SHP77 treated with DMSO at 0.1 percent for 48 hours (cell line): ENCODE measurements at places on chromosomes 1 and 21.

DNA sequence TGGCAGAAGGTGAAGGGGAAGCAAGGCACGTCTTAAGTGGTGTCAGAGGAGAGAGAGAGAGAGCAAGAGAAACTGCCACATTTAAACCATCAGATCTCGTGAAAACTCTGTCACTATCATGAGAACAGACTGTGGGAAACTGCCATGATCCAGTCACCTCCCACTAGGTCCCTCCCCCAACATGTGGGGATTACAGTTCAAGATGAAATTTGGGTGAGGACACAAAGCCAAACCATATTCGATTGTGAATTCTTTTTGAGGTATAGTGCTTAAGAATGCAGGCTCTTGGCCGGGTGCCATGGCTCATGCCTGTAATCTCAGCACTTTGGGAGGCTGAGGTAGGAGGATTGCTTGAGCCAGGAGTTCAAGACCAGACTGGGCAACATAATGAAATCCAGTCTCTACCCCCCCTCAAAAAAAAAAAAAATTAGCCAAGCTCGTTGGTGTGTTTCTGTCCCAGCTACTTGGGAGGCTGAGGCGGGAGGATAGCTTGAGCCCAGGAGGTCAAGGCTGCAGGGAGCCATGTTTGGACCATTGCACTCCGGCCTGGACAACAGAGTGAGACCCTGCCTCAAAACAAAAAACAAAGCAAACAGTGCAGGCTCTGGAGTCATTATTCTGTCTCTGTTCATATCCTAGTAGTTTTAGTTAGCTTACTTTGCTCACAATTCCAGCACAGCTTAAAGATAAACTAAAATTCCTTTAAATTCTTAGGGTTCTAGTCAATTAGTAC lies 6.0 kb downstream of the ZCCHC17 start:
- DNase-seq: no peak

DNA sequence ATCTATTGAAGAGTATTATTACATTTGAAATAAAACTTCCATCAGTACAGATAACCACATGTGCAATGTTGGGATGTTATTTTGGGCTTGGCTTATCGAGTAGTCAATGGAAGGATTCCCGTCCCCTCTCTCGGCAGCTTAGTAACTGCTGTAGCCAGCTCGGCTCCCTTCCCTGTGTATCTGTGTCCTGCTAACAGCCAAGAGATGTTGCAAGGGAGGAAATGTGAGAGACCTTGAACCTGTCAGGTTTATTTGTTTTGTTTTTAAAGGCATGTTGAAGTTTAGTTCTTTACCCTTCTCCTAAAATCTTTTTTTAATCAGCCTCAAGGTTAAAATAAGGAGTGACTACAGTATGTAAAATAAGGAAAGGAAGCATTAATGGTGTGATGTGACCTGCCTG lies 13.6 kb upstream of the TARS2 start:
- DNase-seq: no peak

DNA sequence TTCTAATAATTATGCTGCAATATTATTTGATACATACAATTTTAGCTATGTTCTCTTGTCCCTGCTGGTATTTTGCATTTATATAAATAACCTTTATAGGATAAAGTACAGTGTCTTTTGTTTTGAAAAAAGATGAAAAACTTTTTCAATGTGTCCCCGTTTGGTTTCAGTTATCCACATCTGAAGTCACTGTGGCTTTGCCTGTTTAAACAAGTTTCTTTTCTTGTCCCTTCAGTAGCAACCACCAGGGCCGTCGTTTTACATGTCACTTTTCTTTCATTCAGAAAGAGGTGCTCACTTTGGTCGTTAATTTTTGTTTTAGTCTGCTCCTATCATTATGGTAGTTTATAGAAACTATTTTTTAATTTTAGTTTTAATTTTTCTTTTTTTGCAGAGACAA lies 41.4 kb downstream of the RABGAP1L start:
- no peak for DNase-seq

GRCh38 chr1:162367073-162367472 lies 9.6 kb downstream of the SPATA46 start:
- DNase-seq: no peak

GRCh38 chr1:33643216-33643615 lies 170.8 kb downstream of the ZSCAN20 start:
- no peak for DNase-seq
